ENCODE measurements at places on chromosomes 2 and 18.

- no peak for DNase-seq
Observed at GRCh38 chr2:179222076-179222475, 42.6 kb downstream of the SESTD1 start.

DNA sequence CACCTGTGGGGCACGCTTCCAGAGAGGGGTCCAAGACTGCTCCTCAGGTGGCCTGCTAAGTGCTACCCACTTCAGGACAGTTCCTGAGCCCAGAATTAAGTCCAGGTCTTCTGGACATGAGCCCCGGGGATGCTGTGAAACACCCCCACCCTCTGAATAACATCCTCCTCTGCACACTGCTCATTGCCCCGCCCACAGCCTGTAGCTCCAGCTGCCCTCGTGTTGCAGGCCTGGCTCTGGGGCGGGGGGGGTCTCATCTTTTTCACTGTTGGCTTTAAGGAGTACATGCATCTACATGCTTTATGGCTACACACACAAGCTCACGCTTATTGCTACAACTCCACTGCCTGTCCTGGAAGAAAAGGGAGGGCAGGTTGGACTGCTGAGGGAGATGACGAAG, 92.8 kb downstream of the PTGR3 start:
- DNase-seq: no peak

DNA sequence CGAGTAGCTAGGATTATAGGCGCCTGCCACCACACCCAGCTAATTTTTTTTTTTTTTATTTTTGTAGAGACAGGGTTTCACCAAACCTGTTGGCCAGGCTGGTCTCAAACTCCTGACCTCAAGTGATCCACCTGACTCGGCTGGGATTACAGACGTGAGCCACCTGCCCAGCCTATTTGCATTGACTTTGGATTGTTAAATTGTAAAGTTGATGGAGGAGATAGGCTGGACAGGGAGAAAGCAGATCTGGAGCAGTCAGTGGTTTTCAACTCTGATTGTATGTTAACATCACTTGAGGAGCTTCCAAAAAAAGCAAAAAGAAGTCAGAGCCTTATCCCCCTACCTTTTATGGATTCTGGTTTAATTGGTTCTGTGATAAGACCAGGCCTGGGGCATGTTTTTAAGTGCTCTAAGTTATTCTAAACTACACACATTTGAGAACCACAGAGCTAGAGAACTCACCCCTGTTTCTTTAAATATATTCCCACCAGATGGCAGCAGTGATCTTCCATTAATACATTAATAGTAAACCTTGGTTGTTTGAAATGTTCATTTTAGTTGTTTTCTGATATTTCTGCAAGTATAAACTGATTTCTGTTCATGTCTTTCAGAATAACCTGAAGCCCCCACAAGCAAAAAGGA, 7.5 kb downstream of the C2orf49 start:
- DNase-seq: no peak

GRCh38 chr2:160940271-160940670, 220.0 kb upstream of the TANK start:
- no peak for DNase-seq

DNA sequence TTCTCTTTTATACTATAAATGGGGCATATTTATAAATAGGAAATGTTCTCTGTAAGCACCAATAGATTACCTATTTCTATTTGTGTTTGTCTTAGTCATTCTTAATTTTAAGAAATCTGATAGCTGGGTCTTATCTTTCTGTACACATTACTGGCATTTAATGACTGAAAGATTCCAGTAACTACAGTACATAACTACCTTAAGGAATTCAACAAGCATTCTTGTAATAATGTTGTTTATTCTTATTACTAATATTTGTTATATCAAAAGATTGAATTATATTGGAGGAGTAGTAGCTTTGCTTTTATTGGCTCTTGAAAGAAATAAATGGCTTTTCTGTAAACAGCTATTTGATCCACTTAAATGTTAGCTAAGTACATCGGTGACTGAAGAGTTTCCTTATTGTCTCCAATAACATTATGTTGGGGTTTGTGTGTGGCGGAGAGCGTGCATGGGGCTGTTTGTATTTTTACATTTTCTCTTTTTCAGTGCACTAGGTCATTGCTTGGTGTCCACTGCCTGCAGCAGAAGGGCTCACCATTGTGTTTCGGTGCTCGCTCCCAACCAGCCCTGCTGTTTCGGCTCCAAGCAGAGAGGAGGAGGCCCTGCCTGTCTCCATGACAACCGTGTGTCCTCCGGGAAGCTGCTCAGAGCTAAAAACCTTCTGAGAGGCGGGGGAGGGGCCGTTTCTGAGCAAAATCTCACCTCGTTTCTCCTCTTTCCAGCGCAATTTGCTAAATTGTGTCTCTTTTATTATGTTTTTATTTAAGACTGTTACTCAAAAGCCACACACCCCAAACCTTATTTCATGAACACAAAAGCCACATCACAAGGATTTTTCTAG, 112.5 kb upstream of the SLC38A11 start:
- no peak for DNase-seq

DNA sequence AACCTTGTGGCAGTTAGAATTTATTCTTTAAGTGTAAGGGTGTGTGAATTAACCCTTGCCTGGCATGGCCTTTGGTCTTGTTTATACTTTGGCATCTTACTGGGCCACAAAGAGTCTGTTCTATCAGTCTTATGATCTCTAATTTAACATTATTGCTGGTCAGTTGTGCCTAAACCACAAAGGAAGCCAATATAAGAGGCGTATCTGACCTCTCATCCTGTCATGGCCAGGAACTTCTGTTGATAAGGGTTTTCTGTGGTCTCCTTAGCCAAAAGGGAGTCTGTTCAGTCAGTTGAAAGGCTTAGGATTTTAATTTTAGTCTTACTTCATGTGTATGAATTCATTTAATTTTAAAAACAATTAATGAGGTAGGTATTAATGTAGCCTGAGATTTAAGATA, 127.2 kb downstream of the LRRTM4 start:
- no peak for DNase-seq

GRCh38 chr18:35110059-35110458, 68.8 kb downstream of the MAPRE2 start:
- no peak for DNase-seq

DNA sequence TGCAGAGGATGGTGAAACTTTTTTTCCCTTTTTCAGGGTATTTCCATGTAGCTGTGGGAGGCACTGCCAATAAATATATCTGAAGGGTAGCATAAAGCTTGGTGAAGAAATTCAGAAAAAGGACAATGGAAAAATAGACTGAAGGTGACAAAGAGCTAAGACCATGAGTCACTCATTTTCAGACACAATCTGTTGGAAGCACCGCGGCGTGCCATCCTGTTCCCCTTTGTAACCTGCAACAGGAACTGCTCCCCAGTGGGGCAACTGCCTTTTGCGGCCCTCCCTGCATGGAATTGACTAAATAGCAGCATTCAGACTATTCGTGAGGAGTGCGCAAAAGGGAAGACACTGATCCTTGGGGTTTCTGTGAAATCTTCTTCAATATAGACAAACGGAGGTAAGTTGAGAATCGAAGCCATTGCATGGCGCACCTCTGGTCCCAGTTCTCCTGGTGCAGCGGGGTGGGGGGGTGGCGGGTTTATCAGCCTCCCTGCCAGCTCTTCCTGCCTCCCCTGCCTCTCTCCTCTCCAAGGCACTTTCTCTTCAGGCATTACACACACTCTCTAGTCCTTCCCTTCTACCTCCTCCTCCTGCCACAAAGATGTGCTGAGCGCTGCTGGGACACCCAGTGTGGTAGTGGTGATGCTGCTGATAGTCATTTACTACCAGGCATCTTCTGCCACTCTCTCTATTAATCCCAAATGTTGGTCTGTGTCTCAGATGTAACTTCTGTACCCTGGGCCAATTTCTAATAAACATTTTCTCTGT, 126.2 kb upstream of the TMEM200C start:
- DNase-seq: no peak

GRCh38 chr2:9194352-9194751, 12.3 kb upstream of the ASAP2 start:
- DNase-seq: no peak

DNA sequence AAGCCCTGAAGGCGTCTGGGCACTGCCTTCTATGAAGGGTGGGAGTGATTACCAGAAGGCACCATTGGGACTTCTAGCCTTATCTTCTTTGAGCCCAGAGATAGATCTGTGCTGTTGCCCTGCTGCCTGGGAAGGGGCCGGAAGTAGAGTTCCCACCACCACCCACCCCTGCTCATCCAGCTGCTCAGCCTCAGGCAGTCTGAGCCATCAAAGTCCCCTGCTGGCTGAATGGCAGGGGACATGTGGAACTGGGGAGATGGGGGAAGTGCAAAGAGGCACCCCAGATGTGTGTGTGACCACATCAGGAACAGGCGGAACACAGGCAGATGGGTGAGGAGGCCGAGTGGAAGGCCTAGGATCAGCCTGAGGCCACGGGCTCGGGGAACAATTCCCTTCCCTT, 3.3 kb upstream of the WNT10A start:
- no peak for DNase-seq

GRCh38 chr18:59148192-59148591, 8.5 kb downstream of the SEC11C start:
- no peak for DNase-seq

- no peak for DNase-seq
Observed at GRCh38 chr2:43484323-43484930, 111.4 kb downstream of the THADA start.

GRCh38 chr2:190837952-190838361, 42.7 kb upstream of the GLS start:
- DNase-seq: no peak

DNA sequence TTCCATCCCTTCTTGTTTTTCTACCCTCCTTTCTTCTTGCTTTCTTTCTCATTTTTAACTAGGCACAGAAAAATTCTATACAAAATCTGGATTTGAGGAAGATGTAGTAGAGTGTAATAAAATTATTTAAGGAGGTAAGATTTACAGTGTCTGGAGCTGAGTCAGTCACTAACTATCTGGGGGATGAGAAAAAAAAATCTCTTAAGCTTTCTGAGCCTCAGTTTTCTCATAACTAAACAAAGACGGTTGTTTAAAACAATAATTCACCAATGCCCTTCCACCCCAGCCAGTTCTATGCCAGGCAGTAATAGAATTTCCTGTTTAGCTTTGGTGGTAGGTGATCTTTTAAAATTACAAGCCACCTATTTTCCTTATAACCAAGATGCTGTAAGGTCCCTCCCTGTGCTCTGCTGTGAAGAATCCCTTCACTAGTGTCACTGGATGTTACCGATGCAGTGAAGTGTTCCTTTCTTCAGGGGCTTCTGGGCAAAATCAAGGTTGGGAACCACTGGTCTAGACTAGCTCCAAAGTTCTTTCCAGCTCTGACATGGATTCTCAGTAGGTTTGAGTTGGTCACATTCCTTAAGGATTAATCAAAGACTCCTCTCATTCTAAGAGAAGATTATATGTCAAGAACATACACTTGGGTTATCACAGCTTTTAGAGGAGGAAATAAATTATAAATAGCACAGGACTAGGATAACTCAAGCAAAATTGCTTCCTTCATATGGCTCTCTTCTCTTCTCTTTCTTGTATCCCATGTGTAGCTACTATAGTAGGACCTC, 289.0 kb downstream of the CDH2 start:
- DNase-seq: no peak

GRCh38 chr2:200101922-200102321, 146.5 kb downstream of the MAIP1 start:
- DNase-seq: no peak

GRCh38 chr2:128260239-128261138, 58.2 kb downstream of the HS6ST1 start:
- no peak for DNase-seq

DNA sequence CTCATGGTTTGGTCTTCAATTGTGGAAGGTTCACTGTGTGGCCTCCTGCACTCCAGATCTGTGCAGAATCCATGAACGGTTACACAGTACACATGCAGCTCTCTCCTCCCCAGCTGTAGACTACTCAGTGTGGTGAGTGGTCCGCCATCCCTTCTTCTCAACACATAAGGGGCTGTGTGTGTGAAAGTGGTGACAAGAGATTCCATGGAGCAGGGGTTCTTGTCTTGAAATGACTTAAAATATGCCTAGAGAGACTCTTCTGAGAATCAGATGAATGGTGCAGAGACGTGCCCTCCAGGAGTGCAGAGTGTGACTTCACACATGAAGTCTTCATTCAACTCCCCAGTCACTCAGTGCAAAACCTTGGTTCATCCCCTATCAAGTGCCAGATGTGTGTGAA, 151.0 kb upstream of the COPS8 start:
- DNase-seq: no peak

DNA sequence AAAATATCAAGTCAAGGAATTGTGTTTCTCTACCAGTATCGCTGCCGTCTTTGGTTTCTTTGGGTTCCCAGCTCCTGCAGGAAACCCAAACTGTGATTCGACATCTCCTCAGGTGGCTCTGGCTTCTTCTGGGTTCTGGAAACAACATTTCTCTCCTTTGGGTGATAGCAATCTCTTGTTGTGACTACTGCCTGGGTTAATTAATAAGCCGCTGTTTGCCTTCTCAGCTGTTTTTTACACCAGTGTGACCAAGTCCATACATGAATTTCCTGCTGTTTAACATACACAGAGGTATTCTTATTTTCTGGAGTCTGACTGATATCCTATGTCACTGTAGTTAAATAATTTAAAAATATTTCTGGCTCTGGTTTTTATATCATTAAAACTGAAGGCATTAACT, 112.5 kb upstream of the DCC start:
- DNase-seq: no peak

GRCh38 chr2:69477627-69478026, 40.4 kb upstream of the NFU1 start:
- DNase-seq: no peak

DNA sequence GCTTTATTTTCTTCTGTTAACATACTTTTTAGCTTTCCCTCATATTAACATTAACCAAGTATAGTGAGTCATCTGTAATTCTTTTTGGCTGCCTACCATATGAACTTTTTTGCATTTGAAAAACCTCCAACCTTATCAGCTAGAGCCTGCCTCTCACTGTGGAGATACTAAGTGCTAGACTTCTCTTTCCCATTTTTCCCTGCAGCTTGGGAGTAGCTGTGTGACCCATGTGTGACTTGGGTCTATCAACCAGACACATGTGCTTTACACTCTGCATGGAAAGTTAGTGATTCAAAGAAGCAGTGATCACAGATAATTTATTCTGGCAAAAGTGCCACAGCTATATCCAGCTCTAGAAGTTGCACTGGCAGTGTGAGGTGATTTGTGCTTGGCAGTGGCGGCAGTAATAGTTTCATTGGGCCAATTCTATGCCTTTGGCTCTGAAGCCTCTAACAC, 36.3 kb downstream of the PREPL start:
- no peak for DNase-seq

DNA sequence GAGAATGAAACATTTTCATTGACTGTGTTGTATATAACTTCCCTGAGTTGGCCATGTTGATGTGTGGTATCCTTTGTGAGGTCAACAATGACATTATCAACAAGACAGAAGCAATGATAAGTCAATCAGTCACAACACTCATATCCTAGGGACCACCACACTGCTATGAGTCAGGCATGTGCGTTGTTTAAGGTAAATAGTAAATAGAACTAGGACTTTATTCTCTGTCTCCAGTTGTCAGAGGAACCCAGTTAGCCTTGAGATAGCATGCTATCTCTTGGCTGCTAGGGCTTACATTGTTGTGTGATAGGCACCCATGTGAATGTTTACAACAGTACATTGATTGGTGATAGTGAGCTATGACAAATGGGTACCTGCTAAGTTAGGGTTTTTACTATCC, 37.3 kb downstream of the GPD2 start:
- DNase-seq: no peak

GRCh38 chr2:30663806-30664205, 143.4 kb downstream of the CAPN13 start:
- no peak for DNase-seq

- no peak for DNase-seq
Observed at GRCh38 chr2:23601301-23601965, 216.5 kb downstream of the KLHL29 start.

Measured in T-helper 17 cell (primary cell).